ENCODE measurements at places on chromosomes 11 and 22. TPM values are rescaled to one million over a fixed set of nuclear protein-coding genes. Genes with fewer than 3 reads are reported as not detected.

The FAU gene
- total RNA-seq, result 899 TPM

DNA sequence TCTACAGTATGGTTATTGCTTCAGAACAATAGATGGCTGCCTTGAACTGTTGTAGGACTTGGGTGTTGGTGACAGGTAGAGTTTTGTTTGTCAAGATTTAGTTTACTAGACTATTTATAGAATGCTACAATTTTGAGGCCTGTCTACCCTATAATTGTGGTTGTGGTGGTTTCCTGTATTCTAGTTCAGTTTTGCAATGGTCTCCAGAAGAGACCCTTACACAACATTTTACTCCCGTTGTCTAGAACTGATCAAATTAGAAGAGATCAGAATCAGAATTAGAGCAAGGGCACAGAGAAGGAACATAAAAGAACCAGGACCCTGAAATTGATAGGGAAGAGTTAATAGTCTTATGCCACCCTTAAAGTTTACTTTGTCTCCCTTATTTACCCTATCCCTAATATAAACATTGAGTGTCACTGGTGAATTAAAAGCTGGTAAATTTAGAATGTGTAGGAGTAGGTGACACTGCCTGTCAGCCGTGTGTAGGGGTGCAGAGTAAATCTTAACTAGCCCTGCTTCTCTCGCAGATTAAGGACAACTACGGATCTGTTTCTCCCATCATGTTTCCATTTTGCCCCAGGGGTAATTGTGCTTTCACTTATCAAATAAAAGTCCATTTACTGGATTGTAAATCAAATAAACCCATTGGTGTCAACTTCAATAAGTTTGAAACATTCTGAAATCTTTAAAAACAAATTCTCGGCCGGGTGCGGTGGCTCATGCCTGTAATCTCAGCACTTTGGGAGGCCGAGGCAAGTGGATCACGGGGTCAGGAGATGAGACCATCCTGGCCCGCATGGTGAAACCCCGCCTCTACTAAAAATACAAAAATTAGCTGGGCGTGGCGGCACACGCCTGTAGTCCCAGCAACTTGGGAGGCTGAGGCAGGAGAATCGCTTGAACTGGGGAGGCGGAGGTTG is 10.9 kb upstream of the PHLDB1 start:
- DNase-seq, result no peak

- no peak for DNase-seq
These were observed 1236.4 kb downstream of the FAM181B start for GRCh38 chr11:81497202-81497804.

GRCh38 chr11:38498721-38499120 is 1900.7 kb upstream of the RAG2 start:
- DNase-seq, result no peak

GRCh38 chr11:68773521-68774193 is 22.3 kb upstream of the TESMIN start:
- DNase-seq, result no peak

Data from activated CD8-positive, alpha-beta memory T cell treated with anti-CD3 and anti-CD28 coated beads, Interleukin-2, amount 10 ng/mL, durations not matched to agents 7 days and 5 days (primary cell).